ENCODE measurements at places on chromosomes 7 and 10.

DNA sequence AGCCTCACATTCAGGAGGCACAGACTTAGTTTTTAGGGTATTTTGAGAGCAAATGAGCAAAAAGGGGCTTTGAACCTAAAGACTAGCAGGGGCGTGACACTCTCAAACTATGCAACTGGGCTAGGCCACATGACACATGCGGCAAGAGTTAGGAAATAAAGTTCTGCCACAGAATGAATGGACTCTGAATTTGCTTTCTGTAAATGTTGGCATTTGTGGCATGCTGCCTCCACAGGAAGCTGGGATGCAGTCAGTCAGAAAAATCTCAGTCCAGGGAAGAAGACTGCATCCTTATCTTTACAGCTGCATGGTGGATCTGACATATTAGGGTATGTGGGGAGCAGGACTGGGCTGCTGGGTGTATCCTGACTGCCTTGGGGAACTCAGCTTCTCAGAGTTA lies 181.0 kb downstream of the COBL start:
- no peak for DNase-seq

- DNase-seq = no peak
These were observed 73.2 kb downstream of the RHOBTB1 start for GRCh38 chr10:60870803-60871202.

- peak; percentile 85 for DNase-seq
These were observed 20.9 kb downstream of the MAP3K8 start for GRCh38 chr10:30454744-30455510.

DNA sequence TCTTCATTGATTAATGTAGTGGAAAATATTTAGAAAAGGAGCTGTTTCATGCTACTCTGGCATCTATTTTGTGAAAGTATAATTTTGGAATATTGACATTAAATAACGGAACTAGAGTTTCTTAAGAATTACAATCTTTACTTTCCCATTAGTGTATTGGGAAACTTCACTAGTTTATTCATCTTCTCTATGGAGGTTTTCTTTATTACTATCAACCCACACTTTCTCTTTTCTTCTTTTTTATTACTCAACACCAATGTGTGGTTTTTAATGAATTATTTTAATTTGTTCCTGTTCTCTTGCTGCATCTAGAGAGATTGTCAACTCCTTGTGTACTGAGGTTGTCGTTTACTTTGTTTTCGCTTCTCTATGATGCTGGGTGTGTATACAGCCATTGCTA lies 20.4 kb upstream of the ITGB8 start:
- no peak for DNase-seq

DNA sequence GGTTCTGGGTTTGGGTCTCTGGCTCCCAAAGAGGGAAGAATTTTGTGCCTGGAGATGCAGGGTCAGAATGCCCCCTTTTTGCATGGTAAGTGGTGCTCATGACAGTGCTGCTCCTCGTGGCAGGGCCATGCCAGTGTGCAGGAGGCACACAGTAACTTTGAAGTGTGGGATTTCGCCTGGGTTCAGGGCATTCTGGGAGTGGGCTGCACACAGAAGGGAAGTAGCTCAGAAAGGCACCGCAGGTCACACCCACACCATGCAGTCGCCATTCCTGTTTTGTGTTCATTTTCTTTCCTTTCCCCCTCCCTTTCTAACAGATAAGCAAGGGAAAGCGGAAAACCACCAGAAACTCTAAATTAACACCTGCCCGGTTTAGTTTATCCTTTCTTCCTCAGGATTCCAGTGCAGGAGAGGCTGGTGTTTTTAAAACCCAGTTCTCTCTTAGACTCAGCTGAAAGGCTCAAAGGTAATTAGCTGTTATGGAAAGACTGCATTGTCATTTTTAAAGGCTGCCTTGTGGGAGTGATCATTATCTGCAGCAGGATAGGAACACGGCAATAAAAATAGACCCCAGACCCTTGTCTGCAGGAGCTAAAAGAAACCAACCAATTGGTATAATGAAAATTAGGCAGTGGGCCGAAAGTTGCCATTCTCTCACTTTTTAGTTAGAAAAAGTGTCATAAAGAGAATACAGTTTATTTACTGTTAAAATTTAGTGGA lies 50.2 kb downstream of the EEPD1 start:
- DNase-seq = no peak

DNA sequence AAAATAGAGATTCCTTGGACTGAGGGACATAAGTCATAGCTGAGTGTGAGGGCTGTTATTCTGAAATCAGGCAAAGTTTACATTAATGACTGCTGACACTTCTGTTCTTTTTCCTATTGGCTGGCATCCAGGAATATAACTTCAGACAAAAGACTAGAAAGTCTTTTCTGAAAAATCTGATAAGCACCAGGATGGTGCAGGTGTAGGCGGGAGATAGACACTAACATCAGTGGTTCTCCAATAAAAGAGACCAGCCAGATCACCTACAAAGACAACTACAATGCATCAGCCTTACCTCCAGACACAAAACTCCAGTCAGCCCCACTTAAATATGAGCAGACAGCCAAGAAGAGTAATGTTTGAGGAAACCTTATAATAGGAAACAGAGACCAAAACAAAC lies 168.3 kb upstream of the LRGUK start:
- DNase-seq = no peak

- DNase-seq = peak; percentile 53
These were observed 125.7 kb upstream of the ZNF438 start for GRCh38 chr10:31157123-31158010.

GRCh38 chr10:13848520-13849445 lies 262.0 kb downstream of the PRPF18 start:
- DNase-seq = no peak

GRCh38 chr7:70770154-70770553 lies 361.8 kb upstream of the GALNT17 start:
- DNase-seq = no peak

DNA sequence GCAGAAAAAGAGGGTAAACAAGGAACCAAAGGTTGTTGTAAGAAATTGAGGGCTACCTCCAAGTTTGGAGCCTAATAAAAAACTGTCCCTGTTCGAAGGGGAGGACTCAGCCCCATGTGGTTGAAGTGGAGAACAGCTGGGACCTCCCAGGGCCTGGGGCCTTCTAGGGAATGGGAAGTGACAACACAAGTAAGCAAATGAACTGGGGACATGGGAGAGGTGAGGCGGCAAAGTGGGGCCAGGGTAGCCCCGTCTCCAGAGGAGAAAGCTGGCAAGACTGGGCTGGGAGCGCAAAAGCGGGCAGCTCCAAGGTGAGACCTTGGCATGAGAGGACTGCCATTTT lies 198.1 kb downstream of the ZNF438 start:
- no peak for DNase-seq

DNA sequence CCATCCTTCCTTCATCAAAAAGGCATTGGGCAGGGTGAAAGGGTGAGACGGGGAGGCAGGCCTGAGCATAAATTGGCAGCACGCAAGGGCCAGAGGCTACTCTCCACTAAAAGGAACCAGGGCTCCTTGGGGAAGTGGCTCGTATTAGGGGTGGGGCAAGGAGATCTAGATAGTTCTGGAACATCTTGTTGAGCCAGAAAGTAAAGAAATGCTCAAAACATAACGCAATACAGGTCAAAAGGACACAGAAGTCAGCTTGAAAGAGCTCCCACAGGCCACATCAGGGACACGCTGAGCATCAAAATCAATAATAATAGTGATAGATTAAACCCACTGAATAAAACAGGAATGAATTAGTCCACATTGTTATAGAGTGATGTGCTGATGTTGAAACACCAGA lies 203.1 kb downstream of the ELMO1 start:
- DNase-seq = no peak

DNA sequence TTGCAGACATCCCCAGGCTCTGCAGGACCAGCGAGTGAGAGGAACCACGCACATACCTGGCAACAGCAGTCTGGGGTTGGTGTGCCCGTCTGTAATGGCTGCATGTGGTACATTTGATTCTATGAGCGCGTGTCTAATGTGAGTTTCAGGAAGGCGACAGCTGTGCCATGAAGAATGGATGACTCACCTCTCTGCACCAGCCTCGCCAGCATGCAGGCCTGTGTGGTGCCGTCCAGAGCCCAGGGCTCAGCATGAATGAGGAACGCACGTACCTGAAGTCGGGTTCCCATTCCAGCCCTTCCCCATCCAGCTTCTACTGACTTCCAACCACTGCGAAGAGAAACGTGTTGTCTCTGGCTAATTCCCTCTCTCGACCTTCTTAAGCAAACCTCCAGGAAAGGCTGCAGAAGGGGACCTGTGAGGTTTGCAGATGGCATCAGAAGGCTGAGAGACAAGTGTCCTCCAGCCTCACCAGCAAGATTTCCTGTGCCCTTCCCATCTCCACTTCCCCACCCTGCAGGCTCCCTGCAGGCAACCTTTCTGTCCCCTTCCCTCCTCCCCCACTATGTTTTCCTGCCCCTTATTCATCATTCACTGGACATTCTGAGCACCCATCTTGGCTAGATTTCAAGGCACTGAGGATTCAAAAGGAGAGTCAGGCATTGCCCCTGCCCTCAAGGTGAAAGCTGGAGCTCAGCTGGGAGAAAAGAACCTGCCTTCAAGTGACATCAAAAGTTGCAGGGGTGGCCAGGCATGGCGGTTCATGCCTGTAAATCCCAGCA lies 54.3 kb downstream of the ASB13 start:
- DNase-seq = peak; percentile 15

- peak; percentile 80 for DNase-seq
These were observed 61.0 kb upstream of the SMIM30 start for GRCh38 chr7:113179313-113179712.

DNA sequence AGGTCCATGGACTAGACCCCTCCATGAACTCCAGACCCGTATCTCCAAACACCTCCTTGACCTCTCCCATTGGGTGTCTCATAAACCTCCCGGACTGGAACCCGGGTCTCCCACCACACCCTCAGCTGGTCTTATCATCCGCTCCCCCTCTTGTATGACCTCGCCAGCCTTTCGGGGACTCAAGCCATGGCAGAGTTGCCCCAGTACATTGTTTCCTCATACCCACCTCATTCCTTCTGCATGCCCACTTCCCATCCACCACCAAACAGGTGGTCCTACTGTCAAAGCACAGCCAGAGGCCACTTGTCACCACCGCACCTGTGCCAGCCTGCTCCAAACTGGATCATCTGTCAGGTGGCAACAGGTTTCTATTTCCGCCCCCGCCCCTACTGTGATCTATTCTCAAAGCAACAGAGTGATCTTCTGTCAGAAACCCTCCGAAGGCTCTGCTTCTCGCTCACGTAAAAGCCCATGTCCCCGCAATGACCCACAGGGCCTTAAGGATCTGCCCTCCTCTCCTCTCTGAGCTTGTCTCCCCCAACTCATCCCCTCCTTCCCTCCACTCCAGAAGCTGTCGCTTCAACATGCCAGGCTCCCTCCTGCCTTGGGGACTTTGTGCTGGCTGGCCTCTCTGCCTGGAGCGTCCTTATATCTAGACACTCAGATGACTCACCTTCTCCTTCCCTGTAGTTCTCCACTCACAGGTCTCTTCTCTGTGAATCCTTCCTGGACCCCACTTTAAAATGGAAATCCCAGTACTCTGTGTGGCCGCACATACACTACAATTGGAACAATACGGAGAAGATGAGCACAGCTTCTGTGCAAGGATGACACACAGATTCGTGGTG lies 22.8 kb upstream of the PRKAG2 start:
- DNase-seq = no peak

GRCh38 chr10:65340340-65340739 lies 1585.5 kb upstream of the LRRTM3 start:
- DNase-seq = no peak

DNA sequence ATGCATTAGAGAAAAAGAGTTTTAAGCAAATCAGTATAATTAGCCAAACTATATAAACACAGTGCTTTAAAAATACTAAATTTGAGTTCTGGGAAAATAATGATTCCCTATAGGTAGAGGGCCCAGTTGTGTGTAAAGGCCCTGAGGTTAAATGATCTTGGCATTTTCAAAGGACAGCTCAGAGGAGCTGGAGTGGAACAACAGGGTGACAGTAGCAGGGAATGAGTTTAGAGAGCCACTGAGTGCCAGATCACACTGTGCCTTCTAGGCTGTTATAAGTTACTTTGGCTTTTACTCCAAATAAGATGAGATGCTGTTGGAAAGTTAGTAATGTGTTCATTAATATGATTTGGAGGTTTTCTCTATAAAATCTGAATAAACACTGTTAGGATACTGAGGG lies 34.6 kb downstream of the VWDE start:
- DNase-seq = no peak

DNA sequence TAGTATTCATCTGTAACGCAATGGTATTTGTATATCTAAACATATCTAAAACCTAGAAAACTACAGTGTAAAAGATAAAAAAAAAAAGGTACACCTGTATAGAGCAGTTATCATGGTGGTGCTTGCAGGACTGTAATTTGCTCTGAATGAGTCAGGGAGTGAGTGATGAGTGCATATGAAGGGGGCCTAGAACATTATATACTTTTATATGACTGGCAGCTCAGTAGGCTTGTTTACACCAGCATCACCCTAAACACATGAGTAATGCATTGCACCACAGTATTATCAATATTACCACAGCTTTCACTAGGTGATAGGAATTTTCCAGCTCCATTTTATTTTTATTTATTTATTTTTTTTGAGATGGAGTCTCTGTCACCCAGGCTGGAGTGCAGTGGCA lies 40.8 kb downstream of the TRIM24 start:
- no peak for DNase-seq

DNA sequence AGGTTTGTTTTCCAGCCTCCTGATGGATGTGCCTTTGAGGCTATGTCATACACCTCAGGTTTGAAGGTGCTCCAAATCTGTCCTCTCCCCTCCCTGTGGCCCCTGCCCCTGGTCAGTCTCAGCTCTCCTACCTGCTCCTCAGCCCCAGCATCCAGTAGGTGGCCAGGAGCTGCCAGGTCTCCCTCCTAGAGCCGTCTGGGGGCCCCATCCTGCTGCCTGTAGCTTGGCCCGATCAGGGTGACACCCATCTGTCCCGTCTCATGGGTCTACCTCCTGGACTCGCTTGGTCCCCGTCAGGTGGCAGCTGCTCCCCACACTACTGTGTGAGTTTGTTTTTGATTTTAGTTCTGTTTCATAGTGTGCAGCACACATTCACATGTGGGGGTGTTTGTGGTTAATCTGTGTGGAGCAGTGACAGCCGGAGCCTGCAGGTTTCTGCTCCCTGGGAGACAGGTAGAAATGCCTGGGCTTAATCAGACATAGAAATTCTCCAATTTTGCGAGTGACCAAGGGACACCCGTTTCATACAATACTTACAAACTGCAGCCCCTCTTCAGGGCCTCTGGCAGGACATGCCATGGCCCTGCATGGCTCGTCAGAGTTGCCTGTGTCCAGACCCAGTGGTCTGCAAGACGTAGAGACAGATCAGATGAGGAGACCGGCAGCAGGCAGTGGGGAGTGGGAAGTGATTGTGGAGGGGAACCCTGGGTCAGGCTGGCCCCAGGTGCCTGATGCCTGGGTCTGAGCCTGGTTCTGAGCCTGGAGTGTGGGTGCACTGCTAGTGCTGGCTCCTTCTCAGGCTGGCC lies 17.1 kb downstream of the ADCY1 start:
- DNase-seq = no peak

- no peak for DNase-seq
These were observed 42.4 kb downstream of the VWA2 start for GRCh38 chr10:114281461-114281860.

Measured in EL (cell line).